ENCODE measurements at places on chromosomes 6 and 20.

DNA sequence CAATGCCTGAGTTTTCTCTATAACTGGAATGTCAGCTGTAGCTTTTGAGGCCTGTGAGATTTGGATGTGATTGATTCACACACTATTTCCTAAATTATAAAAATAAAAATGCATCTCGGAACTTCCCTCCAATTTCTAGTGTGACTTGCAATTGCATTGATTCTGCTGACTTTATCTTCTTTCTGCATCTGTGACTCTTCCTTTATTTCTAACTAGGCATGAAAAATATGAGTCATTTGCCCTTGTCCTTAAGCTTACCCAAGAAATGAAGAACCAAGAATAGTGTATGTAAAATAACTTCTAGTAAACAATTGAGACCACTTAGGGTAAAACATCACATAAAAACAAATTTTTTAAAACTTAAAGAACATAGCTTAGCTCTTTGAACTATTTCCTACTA, 12.9 kb downstream of the OR2J2 start:
- no peak overlapping the region for H3K4me3 ChIP-seq
- no peaks in the 10 kb centered on the region for H3K4me1 ChIP-seq
- no peak for DNase-seq
- no peaks in the 10 kb centered on the region for H3K27me3 ChIP-seq

DNA sequence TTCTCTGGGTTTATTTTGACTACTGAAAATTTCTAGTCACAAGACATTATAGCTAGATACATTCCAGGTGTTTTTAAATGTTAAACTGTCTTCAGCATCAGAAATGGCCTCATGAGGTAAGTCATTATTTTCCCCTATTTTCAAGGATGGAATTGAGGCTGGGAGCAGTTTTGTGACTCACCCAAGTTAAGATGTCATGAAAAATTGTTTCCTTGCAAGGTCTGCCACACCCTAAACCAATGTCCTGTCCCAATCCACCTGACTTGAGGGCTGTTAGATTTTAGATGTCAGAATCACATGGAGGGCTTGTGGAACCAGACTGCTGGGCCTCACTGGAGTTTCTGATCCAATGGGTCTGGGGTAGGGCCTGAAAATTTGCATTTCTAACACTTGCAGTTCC, 16.9 kb downstream of the SLC22A3 start:
- no peak overlapping the region for H3K27ac ChIP-seq
- H3K4me1 ChIP-seq = no peaks in the 10 kb centered on the region
- H3K4me3 ChIP-seq = no peak overlapping the region
- DNase-seq = no peak
- H3K36me3 ChIP-seq = no peaks in the 10 kb centered on the region

GRCh38 chr6:2529211-2529719, 221.5 kb downstream of the MYLK4 start:
- peaks cover 4% of the 10 kb centered on the region for H3K4me1 ChIP-seq
- H3K27ac ChIP-seq = no peak overlapping the region
- H3K4me3 ChIP-seq = no peak overlapping the region

- no peak overlapping the region for H3K4me3 ChIP-seq
- no peaks in the 10 kb centered on the region for H3K36me3 ChIP-seq
- peaks cover 15% of the 10 kb centered on the region for H3K4me1 ChIP-seq
- DNase-seq = no peak
These were observed 158.4 kb downstream of the ZDHHC14 start for GRCh38 chr6:157539421-157539822.

DNA sequence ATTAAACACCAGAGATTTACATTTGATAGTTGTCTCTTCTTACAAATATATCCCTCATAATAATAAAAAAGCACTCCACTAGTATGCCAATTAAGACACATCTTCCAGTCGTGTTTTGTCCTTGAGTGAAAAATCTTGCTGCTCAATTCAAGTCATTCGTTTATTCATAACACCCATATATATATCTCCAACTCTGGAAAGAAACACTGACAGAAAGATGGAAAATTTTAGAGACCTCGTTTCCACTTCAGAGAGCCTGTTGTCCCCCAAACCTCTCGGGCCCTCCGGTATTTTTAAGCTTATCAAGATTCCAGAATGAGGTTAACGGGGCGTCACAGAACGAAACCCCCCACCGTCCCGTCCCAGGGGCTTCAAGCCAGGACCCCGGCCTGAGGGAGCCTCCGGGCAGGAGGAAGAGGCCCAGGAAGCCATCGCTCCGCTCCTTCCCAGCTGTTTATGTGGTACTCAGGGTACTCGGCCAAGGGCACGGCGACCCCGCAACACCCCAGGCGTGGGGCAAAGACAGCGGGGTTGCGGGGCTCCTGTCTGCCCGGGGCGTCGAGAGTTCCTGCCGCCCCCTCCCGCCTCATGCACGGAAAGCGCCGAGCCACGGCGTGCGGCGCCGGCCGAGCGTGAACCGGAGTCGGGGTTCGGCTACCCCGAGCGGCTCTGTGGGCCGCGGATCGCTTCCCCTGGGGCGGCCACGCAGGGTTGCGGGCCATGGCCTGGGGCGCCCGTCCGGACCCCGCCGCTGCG, 623 bp upstream of the SNX9 start:
- H3K36me3 ChIP-seq = no peaks in the 10 kb centered on the region
- peak; percentile 49 for DNase-seq
- H3K27ac ChIP-seq = peak overlapping the region; percentile 74
- peak overlapping the region; percentile 17 for H3K4me3 ChIP-seq
- peaks cover 6% of the 10 kb centered on the region for H3K27me3 ChIP-seq

DNA sequence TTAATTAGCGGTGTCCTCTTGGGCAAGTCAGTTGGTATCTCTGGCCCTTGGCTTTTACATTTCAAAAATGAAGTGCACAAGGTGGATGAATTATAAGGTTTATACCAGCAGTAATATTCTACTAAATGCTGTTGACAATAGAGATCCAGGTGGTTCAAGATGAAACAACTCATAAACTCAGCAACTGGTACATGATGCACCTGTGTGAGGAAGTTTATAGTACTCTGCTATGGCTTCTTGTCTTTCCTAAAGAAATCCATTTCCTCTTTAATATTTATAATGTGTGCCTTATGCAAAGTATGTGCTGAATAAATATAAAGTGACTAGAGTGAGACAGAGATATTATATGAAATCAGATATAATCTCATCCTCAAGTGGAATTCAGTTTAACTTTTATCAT, 48.5 kb downstream of the ADGRG6 start:
- no peaks in the 10 kb centered on the region for H3K27me3 ChIP-seq
- H3K4me3 ChIP-seq = no peak overlapping the region

- no peak overlapping the region for H3K4me3 ChIP-seq
- no peaks in the 10 kb centered on the region for H3K27me3 ChIP-seq
- DNase-seq = no peak
These were observed 2.8 kb downstream of the RTN4IP1 start for GRCh38 chr6:106626485-106626884.

GRCh38 chr6:13181393-13181792, 146.9 kb downstream of the TBC1D7 start:
- DNase-seq = no peak
- no peaks in the 10 kb centered on the region for H3K36me3 ChIP-seq
- H3K4me3 ChIP-seq = no peak overlapping the region
- H3K27me3 ChIP-seq = no peaks in the 10 kb centered on the region
- no peak overlapping the region for H3K27ac ChIP-seq

GRCh38 chr6:29924731-29925130, 17.6 kb upstream of the HLA-A start:
- no peak for DNase-seq
- H3K4me3 ChIP-seq = no peak overlapping the region
- H3K4me1 ChIP-seq = peaks cover 32% of the 10 kb centered on the region
- peak overlapping the region; percentile 97 for H3K27ac ChIP-seq
- H3K36me3 ChIP-seq = no peaks in the 10 kb centered on the region
- no peaks in the 10 kb centered on the region for H3K27me3 ChIP-seq

DNA sequence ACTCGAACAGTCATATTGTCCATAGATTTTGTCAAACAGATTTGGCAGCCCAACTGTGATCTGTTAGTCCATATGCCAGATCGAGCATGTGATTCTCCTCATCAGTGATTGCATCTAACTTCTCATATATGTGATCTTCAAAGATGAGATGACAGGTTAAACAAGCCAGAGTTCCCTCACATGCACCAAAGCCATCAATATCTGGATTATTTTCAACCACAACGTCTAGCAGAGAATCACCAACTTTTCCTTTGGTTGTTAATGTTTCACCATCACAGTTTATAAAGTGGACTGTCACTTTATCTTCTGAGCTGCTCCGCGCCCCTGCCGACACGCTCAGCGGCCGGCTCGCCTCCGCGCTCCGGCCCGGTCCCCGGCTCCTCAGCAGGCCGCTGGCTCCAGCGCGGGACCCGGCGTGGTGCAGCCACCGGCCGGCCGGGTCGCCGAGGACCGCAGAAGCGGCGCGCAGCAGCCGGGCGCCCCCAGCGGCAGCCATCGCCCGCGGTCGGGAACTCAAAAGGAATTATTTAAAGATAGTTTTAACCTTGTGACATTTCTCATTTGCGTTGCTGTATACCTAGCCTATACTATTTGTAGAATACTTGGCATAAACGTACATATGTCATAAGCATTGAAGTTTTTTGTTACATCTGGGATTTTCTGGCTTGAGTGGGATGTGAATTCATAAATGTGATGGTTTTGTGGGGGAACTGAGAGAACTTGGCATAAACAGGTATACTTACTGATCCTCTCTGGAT, 40.1 kb upstream of the DYNLRB1 start:
- H3K27me3 ChIP-seq = no peaks in the 10 kb centered on the region
- peaks cover 13% of the 10 kb centered on the region for H3K4me1 ChIP-seq
- H3K27ac ChIP-seq = no peak overlapping the region
- DNase-seq = peak; percentile 19

- no peak overlapping the region for H3K27ac ChIP-seq
- H3K36me3 ChIP-seq = no peaks in the 10 kb centered on the region
- H3K27me3 ChIP-seq = no peaks in the 10 kb centered on the region
- no peak overlapping the region for H3K4me3 ChIP-seq
- H3K4me1 ChIP-seq = no peaks in the 10 kb centered on the region
- DNase-seq = no peak
These were observed 122.4 kb downstream of the MAP3K7 start for GRCh38 chr6:90464507-90464906.

DNA sequence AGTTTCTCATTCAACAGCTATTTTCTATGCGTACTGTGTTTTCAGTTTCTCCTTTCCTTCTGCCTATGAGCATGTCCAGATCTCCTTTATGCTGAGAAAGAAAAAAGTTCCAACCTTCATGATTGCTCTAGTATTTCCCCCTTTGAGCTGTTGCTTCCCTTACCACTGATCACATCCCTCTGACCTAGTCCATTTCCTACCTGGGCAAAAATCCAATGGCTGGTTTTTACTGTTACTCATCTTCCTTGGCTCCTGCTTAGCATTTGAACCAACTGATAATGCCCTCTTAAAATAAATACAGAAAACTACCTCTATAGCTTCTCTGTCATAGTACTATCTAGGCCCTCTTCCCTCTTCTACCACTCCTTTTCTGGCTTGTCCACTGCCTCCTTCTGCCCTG, 6.0 kb downstream of the RFX6 start:
- H3K4me3 ChIP-seq = no peak overlapping the region
- no peaks in the 10 kb centered on the region for H3K4me1 ChIP-seq
- no peak for DNase-seq

GRCh38 chr6:46772762-46773161, 20.4 kb upstream of the MEP1A start:
- H3K27me3 ChIP-seq = no peaks in the 10 kb centered on the region
- no peaks in the 10 kb centered on the region for H3K4me1 ChIP-seq
- H3K4me3 ChIP-seq = no peak overlapping the region
- no peaks in the 10 kb centered on the region for H3K36me3 ChIP-seq

GRCh38 chr20:18052856-18053255, 4.9 kb downstream of the OVOL2 start:
- H3K27me3 ChIP-seq = peaks cover 52% of the 10 kb centered on the region
- peaks cover 29% of the 10 kb centered on the region for H3K4me1 ChIP-seq
- no peak overlapping the region for H3K4me3 ChIP-seq

GRCh38 chr20:22821081-22821727, 213.9 kb upstream of the SSTR4 start:
- H3K36me3 ChIP-seq = no peaks in the 10 kb centered on the region
- no peak overlapping the region for H3K4me3 ChIP-seq
- H3K27ac ChIP-seq = no peak overlapping the region
- DNase-seq = no peak
- no peaks in the 10 kb centered on the region for H3K27me3 ChIP-seq

GRCh38 chr6:12185081-12185673, 105.0 kb upstream of the EDN1 start:
- H3K4me3 ChIP-seq = no peak overlapping the region
- no peaks in the 10 kb centered on the region for H3K4me1 ChIP-seq
- H3K27me3 ChIP-seq = no peaks in the 10 kb centered on the region
- no peaks in the 10 kb centered on the region for H3K36me3 ChIP-seq
- no peak for DNase-seq
- H3K27ac ChIP-seq = no peak overlapping the region

DNA sequence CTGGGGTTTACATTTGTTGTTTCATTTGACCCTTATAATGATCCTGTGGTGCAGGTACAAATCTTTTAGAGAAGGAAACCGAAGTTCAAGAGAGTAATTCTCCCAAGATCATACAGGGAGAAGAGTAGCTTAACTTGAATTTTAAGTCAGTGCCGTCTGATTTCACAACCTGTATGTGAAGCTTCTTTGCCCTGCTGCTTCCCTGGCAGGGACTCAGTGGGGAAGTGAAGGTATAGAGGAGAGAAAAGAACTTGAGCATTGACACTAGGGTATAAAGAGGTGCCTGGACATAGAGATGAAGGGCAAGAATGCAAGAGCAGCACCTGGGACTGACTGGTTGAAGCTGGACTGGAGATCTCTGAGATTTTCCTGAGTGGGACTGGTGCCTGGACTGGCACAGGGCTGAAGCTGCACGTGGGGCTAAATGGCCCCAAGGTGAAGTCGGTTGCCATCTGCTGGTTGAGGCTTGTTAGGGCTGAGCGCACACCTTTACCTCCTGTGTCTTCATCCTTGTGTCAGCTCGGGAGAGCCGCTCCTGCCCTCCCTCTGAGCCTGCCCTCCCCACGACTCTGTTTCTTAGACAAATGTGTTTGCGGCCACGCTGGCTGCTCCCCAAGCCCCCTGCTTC, 41.8 kb downstream of the FARS2 start:
- no peak overlapping the region for H3K27ac ChIP-seq
- DNase-seq = no peak
- no peaks in the 10 kb centered on the region for H3K27me3 ChIP-seq
- H3K36me3 ChIP-seq = no peaks in the 10 kb centered on the region

GRCh38 chr20:18879262-18879661, 65.7 kb downstream of the SCP2D1 start:
- no peak for DNase-seq
- no peaks in the 10 kb centered on the region for H3K27me3 ChIP-seq
- H3K27ac ChIP-seq = no peak overlapping the region

- H3K36me3 ChIP-seq = no peaks in the 10 kb centered on the region
- peaks cover 8% of the 10 kb centered on the region for H3K4me1 ChIP-seq
- no peak overlapping the region for H3K4me3 ChIP-seq
- no peak overlapping the region for H3K27ac ChIP-seq
- no peak for DNase-seq
These were observed 238.9 kb downstream of the PRL start for GRCh38 chr6:22057962-22058361.

- no peak overlapping the region for H3K27ac ChIP-seq
- H3K36me3 ChIP-seq = no peaks in the 10 kb centered on the region
- no peak overlapping the region for H3K4me3 ChIP-seq
- no peaks in the 10 kb centered on the region for H3K27me3 ChIP-seq
- no peaks in the 10 kb centered on the region for H3K4me1 ChIP-seq
These were observed 9.7 kb downstream of the ARMC12 start for GRCh38 chr6:35746516-35746915.

- H3K27me3 ChIP-seq = no peaks in the 10 kb centered on the region
- no peak overlapping the region for H3K4me3 ChIP-seq
- H3K4me1 ChIP-seq = peaks cover 63% of the 10 kb centered on the region
These were observed 110.5 kb downstream of the CEBPB start for GRCh38 chr20:50301165-50301564.

Measured in left lung (tissue), 14 donors.